Left colon (tissue), 2 donors: ENCODE measurements at places on chromosomes 12 and 14. TPM values are rescaled to one million over a fixed set of nuclear protein-coding genes. Genes with fewer than 3 reads are reported as not detected.

Gene LHX5
- total RNA-seq, result not detected

Gene RNF212B
- total RNA-seq, result not detected

Gene CMKLR1
- 2.5 TPM for total RNA-seq

Gene ABCB9
- total RNA-seq, result 4.6 TPM

Gene CCDC198
- total RNA-seq, result not detected
